NCI-H1092 (cell line): ENCODE measurements at places on chromosomes 7 and 10.
A peak's percentile ranks its signal among the peaks of the same experiment; 100 is the strongest.

- DNase-seq: no peak
These were observed 192.1 kb downstream of the CELF2 start for GRCh38 chr10:11209830-11210181.

- no peak for DNase-seq
These were observed 279.2 kb upstream of the MKI67 start for GRCh38 chr10:128405450-128405849.

- no peak for DNase-seq
These were observed 27.6 kb upstream of the CTNNA3 start for GRCh38 chr10:67723601-67724000.

DNA sequence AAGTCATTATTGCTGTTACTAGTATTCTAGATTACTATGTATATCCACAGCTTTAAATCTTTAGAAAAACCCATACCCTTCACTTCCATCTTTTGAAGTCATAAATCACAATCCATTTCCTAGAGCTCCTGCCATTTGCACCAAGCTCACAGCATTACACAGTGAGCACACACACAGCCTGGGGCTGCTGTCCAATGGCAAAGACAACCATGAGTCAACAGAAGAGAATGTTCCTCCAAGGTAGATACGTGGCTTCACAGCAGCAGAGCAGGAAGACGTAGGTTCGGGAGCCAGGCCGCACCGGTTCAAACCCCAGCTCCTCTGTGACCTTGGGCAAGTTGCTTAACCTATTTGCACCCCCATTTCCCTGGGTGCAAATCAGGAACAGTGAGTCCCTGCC is 234.6 kb downstream of the DIP2C start:
- no peak for DNase-seq

DNA sequence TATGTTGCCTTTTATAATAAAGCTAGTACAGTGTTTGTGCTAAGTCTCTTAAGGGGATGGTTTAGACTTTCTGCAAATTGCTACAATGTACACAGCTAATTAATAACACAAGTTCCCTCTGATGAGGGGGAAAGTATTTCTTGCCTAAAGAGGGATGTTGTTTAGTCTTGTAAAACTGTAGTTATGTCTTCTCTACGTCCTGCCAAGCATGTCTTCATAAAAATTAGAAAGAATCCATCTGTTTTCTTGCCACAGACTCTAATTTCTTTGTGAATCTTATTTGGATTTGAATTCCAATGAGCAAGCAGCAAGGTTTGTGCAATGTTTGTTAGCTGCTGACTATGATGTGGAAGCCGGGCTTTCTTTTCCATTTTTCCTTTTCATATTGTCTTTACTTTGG is 28.2 kb downstream of the ADARB2 start:
- DNase-seq: no peak

- no peak for DNase-seq
These were observed 184.6 kb downstream of the SEC23IP start for GRCh38 chr10:120076996-120077706.

GRCh38 chr10:27601946-27602538 is 97.9 kb downstream of the RAB18 start:
- no peak for DNase-seq

GRCh38 chr10:126931544-126931943 is 26.3 kb downstream of the DOCK1 start:
- DNase-seq: no peak

DNA sequence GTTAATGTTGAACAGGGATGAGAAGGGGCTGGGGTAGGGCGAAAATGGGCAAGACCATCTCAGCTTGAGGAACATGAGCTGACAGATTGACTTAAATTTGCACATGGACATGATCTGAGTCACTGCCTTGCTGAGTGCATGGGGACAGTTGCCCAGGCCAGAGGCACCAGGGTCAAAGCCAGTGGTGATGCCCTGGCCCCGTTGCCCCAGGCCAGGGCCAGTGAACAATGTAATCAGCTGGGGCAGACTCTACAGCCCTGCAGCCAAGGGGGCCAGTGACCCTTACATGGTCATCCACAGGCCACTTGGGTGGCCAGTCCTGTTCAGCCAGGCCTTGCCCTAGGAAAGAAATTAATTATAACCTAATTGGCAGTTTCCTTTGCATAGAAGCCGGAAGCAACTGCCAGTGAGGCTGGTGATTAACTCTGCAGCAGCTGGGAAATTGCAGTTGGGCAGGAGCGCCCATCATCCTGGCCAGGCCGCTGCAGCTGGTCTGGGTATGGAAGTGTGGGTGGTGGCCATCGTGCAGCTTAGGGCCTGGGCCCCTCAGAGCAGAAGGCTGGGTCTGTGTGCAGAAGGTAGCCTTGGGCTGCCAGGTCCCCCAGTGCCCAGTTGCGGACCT is 9.6 kb downstream of the RET start:
- DNase-seq: no peak

DNA sequence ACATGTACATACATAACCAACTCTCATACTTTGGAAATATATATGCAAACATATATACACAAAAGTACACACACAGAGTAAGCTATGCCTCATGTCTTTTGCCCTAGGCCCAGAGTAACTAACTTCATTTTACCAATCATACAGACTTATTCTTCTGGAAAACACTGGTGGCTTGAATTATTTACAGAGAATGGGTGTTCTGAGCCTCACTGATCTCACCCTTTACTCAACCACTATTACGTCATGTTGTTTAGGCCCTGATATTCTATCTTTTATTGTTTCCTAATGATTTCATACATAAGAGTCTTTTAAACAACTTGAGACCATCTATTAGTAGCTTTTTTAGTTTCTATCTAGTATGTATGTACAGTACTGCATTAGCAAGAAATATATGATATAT is 43.0 kb downstream of the ANK3 start:
- no peak for DNase-seq

GRCh38 chr7:122885583-122886356 is 490 bp downstream of the CADPS2 start:
- DNase-seq: peak; percentile 58

GRCh38 chr7:90618876-90619275 is 22.8 kb downstream of the CDK14 start:
- peak; percentile 57 for DNase-seq

GRCh38 chr10:90598513-90598912 is 259.3 kb downstream of the HTR7 start:
- no peak for DNase-seq

DNA sequence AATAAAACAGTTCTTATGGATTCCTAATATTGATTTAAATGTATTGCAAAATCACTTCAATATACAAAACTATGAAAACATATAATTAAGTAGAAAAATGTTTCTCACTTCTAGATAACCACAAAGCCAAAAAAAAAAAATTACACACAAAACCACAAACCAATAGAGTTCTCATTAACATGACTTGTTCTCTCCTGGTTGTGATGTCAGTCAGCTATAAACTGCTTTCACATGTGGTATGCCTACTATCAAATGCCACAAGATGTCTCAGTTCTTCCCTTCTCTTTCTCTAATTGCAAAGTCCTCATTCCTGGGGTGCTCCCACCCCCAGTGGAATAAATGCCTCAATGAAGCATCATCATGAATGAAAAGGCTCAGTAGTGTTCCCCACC is 16.6 kb downstream of the GNAI1 start:
- DNase-seq: no peak

- DNase-seq: no peak
These were observed 25.4 kb upstream of the PRXL2A start for GRCh38 chr10:80382989-80383388.

DNA sequence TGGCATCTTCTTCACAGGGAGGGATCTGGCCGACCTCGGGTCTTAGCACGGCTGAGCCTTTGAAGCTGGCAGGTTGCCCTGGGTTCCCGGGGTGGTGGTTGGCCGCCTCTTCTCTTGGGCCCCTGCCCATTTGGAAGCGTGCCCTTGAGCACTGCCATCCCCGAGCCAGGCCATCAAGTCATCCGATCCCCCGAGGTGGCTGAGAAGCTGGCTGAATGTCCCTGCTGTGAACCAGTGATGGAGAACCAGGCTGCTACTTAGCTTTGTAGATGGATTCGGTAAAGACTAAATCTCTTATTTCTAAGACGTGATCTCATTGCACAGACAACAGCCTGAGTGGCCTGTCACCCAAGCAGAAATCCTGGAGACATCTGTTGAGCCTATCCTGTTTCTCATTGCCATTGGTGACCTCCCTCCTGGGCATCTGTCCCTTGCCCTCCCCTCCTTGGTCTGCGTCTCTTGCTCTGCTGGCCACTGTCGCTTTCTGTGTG is 74.3 kb downstream of the GRK5 start:
- DNase-seq: peak; percentile 88

DNA sequence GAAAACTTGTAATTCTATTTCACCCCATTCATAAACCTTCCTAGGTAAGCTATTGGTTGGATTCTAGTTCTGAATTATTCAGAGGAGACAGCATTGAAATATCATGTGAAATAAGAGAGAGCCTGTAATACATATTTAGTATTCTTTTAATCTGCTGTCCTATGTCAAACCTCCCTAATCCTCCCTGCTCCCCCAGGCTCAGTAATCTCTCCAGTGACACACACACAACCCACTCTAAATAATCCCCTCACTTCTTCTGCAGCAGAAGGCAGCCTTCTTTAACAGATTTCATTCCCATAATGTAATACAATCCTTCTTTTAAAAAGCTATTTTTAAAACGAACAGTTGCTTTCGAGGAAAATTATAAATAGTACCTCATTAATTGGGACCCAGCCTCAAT is 639.7 kb upstream of the AUTS2 start:
- DNase-seq: no peak

DNA sequence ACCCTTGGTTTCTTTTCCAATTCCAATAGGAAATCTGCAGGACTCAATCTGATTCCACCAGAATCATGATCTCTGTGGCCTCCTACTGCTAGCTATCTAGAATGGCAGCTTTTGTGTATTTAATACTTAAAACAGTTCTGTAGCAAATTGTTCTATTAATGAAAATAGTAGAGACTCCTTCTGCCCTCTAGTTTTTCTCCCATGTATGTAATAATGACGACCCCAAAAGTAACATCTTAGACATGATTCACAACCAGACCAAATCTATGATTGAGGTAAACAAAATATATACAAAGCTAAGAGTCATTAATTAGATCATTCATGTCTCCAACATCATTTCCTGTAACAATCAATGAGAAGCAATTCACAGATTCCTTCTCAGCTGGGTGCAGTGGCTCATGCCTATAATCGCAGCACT is 259.1 kb upstream of the MKLN1 start:
- no peak for DNase-seq

- no peak for DNase-seq
These were observed 271.9 kb downstream of the TNS3 start for GRCh38 chr7:47310020-47310419.

- DNase-seq: no peak
These were observed 786.1 kb downstream of the CNTNAP2 start for GRCh38 chr7:146902728-146903127.

DNA sequence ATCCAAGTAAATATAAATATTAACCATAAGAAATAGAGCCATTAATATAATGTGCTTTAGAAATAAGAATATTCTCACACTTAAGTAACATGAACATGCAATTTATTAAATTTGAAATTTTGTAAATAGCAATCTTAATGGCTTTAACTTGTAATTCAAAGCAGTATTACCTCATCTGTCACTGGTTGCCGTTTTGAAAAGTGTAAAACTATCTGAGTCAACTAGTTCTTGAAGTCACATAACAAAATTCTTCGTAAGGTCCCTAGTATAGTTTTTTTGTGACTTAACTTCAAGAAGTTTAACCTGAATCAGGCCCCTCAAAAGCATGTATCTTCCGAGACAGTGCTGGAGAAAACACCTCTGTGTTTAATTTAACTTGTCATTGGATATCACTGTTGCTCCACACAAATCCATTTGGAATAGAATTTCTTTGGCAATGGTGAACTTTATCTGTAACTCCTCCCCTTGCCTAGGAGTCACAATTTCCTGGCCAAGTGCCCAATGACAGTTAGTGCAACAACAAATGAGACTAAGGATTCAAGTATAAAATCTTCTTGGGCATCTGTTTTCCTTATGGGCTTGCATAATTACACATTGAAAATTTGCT is 47.1 kb downstream of the NT5C2 start:
- no peak for DNase-seq

DNA sequence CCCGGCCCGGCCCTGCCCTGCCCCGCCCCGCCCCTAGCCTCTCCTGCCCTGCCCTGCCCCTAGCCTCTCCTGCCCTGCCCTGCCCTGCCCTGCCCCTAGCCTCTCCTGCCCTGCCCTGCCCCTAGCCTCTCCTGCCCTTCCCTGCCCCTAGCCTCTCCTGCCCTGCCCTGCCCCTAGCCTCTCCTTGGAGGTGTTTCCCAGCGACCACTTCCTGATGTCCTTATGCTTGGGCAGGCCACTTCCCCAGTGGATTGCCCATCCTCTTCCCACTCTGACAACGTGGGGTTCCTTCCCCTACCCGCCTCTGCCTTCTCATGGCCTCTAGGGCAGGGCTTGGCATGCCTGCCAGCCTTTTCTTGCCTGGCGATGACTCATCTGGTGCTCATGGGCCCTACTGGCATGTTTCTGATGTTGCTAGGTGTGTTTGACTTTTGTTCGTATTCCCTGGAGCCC is 21.2 kb downstream of the PRXL2A start:
- no peak for DNase-seq

DNA sequence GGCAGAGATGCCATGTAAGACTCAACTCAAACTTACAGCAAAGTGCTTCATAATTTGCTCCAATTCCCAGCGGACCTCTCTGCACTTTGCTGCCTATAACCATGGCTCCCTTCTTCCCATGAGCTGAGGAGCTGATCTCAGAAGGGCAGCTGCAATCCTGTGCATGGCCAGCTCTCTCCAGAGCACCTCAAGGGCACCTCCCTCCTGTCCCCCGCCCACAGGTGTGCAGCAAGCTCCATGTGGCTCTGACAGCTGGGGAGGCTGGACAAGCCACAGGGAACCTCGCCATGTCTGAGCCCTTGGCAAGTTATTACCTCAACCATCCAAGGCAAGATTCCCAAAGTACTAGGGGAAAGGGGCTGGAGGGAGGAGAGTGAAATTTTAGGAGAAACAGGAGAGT is 61.1 kb upstream of the DDC start:
- DNase-seq: no peak

DNA sequence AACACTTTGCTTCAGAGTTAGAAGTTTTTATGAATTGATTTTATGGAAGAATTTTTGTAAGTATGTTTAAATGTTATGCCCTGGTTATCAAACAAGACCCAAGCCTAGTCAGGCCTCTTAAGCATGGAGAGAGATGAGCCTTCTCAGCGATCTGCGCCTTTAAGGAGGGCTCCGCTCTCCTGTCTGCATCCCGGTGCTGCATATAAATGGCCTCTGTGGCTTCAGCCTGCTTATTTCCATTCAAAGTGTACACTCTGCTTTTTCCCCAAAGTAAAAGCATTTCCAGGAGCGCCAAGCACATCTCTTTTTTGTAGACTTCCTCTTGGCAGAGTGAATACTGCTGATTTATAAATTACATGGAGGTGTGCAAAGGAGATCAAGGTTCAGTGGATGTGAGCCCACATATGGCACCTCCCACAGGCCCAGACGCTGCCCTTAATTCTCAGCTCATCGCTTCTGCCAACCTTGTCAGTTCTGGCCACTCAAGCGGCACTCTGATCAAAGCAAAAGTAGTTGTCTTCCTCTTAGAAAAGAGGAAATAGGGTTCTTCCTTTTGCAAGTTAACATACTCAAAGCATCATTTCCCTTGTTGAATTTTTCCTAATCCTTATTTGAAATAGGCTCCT is 70.0 kb upstream of the SFMBT2 start:
- DNase-seq: no peak

GRCh38 chr7:148563583-148564274 is 26.8 kb upstream of the C7orf33 start:
- no peak for DNase-seq

GRCh38 chr10:65628493-65629139 is 1297.2 kb upstream of the LRRTM3 start:
- DNase-seq: no peak
